ENCODE measurements at places on chromosomes 6 and 20. TPM values are rescaled to one million over a fixed set of nuclear protein-coding genes. Genes with fewer than 3 reads are reported as not detected.

ZFP57 gene
- total RNA-seq = not detected

APOBEC2 gene
- total RNA-seq = not detected

TBC1D7 gene
- 19.2 TPM for total RNA-seq

SLC16A10 gene
- total RNA-seq = 27.7 TPM

RAMACL gene
- total RNA-seq = 0.82 TPM

- DNase-seq = no peak
Observed at GRCh38 chr6:46513533-46513932, 22.3 kb upstream of the RCAN2 start.

- DNase-seq = no peak
Observed at GRCh38 chr6:106100755-106101154, 14.6 kb downstream of the PRDM1 start.

GRCh38 chr6:33450434-33450833 is 3.9 kb upstream of the ZBTB9 start:
- no peak for DNase-seq

DNA sequence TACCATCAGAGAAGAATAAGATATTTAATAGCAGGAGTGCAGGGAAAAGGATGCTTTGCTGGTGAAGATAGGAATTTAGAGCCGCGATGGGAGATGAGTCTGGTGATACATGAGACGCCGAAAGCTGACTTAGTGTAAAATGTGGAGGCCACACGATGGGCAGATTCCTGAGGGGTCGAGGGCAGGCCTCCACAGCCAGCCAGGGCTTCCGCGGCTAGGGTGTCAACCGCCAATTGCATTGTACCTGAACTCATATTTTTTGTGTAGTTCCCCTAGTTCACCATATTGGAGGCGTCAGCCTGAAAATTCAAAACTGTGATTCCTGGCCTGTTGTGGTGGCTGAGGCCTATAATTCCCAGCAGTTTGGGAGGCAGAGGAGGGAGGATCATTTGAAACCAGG is 8.5 kb downstream of the ETV7 start:
- DNase-seq = no peak

- DNase-seq = no peak
Observed at GRCh38 chr20:38407321-38407720, 27.8 kb downstream of the SNHG17 start.

DNA sequence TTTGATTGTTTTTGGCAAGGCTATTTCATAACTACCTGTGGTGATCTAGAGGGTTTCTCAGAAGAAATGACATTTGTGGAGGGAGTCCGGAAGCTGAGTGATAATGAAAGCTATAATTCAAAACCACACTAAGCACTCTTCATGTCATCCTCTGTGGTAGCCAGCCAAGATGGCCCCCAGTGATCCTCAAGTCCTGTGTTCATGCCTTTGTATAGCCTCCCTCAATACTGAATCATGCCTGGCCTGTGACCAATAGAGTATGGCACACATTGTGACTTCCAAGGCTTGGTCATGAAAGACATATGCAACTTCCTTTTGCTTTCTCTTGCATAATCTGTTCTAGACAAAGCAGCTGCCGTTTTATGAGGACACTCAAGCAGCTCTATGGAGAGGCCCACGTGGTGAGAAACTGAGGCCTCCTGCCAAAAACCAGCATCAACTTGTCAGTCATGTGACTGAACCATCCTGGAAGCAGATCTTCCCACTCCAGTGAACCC is 12.8 kb upstream of the DNAAF9 start:
- no peak for DNase-seq

- peak; percentile 39 for DNase-seq
Observed at GRCh38 chr20:62025832-62026563, 39.7 kb downstream of the TAF4 start.

- peak; percentile 37 for DNase-seq
Observed at GRCh38 chr20:53642196-53643030, 48.8 kb upstream of the ZNF217 start.

DNA sequence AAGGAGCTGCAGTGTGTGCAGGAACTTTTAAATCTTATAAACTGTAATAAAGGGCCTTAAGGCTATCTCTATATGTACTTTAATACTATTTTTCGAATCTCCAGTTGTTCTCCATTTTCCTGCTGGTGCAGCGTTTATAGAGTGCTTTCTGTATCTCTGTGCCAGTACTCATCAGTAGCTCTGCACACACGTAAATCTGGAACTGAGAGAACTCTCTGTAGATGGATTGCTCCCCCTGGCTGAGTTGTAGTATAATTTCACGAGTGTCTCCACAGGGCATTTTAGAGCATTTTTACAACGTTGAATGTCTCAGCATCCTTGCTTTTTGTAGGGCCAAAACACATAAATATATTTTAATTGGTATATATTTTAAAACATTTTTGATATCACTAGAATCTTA is 256.5 kb downstream of the TRDN start:
- no peak for DNase-seq

GRCh38 chr6:692858-693722 is at the start of gene EXOC2:
Gene EXOC2, minus strand, starts transcription at chr6:693139. Its CDS starts 55,321 bp downstream, at chr6:637818.
- DNase-seq = peak; percentile 70

GRCh38 chr6:14727494-14728395 is 518.1 kb upstream of the JARID2 start:
- DNase-seq = no peak

DNA sequence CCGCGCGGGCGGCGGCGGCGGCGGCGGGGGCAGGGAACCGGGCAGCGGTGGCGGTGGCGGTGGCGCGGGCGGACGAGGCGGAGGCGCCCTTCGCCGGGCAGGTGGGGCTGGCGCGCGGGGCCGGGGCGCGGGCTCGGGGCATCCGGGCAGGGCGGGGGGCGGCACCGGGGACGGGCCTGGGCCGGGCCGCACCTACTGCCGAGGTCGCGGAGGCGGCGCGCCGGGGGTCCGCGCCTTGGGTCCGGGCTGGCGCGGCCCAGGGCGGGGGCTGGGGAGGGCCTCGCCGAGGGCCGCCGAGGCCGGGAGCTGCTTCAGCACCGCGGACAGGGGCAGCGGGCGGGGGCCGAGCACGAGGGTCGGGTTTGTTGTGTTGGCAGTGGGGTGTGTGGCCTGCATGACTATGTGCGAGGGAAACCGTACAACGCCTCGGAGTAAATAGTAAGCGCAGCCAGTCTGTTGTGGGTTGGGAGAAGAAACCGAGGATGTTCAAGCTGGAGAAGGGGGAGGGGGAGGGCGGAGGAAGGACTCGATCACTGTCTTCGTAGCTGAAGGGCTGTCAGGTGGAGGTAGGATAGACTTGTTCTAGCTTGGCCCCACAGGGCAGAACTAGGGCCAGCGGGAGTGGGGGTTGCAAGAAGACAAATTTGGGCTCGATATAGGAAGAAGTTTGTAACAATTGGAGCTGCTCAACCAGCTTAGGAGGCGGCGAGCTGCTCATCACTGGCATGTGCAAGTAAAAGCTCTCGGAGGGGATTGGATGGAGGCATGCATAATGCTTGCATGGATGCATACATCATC is 593 bp downstream of the MMP24 start:
- peak; percentile 37 for DNase-seq

DNA sequence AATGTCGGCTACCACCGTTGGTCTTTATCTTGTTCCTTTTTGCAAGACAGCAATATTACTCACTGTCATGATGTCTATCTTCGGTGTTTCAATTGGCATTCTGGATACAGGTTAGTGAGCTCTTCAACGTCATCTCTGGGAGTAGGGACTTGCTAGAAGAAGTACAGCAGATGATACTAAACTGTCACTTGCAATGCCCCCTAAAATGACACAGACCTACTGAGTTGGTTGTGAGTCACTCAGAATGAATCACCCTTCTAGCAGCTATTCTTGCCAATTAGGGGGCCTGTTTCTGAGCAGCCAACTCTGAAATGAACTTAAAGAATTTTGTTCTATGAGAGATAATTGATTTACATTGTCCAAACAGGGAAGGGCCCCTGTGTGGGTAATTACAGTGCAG is 176.5 kb downstream of the SLC16A10 start:
- DNase-seq = no peak

Measured in naive thymus-derived CD4-positive, alpha-beta T cell (primary cell).